NCI-H1436 treated with DMSO at 0.1 percent for 48 hours (cell line): ENCODE measurements at places on chromosomes 5 and 9.

GRCh38 chr5:140262221-140262620, 40.7 kb downstream of the PFDN1 start:
- no peak for DNase-seq

GRCh38 chr9:16825971-16826625, 44.4 kb downstream of the BNC2 start:
- DNase-seq = no peak

- DNase-seq = no peak
Observed at GRCh38 chr5:117144086-117144485, 569.5 kb upstream of the SEMA6A start.

- no peak for DNase-seq
Observed at GRCh38 chr9:25261445-25261844, 416.8 kb downstream of the TUSC1 start.

DNA sequence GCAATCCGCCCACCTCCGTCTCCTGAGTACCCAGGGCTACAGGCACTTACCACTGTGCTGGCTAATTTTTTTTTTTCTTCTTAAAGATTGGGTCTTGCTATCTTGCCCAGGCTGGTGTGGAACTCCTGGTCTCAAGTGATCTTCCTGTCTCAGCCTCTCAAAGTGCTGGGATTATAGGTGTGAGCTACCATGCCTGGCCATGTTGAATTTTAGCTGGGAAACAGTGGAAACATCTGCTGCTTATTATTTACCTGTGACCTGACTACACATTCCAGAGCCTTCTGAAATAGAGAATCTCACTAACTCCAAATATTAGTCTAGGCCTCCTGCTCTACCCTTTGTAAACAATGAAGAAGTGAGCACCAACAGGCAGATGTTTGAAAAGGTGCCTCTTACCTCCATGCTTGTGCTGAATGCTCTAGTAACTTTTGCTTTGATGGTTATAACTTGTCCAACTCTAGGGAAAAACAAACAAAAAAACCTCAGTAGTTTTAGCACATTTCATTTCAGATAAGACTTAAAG, 22.5 kb downstream of the ACOT12 start:
- DNase-seq = no peak

- DNase-seq = no peak
Observed at GRCh38 chr9:23538461-23539003, 287.5 kb downstream of the ELAVL2 start.

DNA sequence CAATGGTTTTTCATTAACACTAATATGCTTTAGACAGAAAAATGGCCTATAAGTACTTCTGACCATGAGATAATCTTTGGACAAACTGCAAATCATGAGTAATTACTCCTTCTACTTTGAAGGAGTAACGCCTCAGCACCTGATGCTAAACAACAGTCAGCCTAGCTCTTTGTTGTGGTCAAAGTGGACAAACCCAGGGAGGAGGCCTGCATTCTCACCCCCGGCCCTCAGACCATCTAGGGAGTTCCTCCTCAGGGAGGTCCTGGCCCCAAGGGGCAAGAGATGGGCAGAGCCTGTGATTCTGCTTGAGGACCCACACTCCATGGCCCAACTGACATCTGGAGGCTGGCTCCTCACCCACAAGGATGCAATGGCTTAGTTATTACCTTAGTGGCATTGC, 48.2 kb upstream of the ANGPTL2 start:
- no peak for DNase-seq

DNA sequence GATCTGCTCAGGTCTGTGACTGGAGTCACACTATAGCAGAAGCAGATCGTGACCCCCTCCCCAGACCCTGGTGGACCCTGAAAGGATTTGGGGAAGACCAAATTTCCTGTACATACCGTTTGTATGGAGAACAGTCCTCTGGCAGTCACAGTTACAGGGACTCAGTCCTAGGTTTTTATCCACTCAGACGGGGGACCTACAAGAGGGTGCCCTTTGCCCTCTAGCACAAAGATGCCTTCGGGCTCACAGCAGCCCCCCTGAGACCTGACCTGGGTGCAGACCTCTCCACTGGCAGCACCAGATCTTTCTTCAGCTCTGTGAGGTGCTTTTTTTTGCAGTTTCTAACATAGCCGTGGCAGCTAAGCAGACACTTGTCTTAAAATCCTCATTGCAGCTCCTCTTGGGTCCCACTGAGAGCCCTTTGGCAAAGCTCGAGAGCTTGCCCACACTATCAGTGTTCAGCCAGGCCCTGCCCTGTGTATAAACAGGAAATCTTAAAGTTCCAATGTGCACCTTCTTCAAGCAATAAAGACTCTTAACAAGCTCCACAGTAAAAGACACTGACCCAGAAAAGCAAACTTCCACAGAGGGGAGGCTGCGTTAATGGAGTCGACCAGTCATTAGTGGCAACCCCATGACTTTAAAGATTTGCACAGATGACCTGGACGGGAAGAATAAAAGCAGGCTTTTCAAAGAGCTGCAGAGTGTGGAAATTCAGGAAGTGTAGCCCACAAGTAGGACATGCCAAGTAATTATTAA, 71.8 kb upstream of the LHFPL2 start:
- no peak for DNase-seq

- DNase-seq = no peak
Observed at GRCh38 chr9:108854641-108855528, 901 bp downstream of the ACTL7B start.

DNA sequence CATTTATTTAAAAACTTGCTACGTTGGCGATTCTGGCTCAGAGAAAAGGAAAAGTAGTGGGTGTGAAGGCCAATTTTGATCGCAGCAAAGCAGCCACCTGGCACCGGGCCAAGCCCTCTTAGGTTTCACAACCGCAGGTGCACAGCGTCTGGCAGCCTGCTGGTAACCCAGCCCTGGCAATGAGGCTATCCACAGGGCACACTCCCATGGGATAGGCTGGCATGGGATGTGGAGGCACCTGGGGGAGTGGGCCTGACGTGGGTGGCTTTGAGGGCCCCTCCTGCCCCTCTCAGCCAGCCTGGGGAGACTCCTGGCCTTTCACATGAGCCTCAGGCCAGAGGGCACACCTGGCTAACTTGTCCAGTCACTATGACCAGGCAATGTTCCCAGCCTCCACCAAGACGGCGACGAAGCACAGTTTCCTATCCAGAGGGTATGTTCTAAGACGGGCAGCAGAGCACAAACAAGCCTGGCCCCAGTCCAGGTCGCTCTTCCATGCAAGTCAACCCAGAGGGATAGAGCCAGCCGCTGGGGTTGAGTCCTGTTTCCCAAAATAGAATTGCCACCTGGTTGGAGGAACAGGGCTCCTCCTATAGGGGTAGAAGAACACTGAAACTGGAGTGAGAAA, 19.0 kb downstream of the CMBL start:
- peak; percentile 90 for DNase-seq

DNA sequence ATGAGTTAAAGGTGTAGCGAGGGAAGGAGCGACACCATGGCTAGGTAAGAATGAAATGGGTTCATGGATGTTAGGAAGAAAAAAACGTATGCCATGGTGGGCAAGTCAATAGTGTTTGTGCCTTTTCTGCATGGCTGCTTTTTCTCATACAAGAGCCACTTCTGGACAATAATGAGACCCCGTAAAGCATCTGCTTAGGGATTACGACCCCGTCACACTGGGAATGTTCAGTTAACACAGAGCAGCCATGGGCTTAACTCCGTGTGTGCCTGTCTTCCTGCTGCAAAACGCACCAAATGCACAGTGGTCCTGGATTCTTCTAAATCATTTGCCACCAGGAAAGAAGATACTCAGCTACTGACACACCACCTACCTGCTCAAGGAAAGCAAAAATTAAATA, 81.8 kb downstream of the NFIB start:
- no peak for DNase-seq

DNA sequence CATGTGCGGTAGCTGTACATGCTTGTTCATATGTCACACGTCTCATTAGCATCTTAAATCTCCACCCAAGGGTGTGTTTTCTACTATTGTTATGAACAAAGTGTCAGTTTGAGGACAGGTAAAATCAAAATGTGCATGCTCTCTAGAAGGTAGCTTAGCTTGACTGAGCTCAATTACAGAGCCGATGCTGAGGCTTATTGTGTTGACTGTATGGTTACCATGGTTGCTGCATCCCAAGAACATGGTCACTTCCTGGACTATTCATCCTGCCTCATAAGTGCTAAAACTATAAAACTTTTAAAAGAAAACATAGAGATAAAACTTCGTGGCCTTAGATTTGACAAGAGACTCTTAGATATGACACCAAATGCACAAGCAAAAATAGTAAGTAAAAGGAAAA, 426.1 kb upstream of the CTNND2 start:
- no peak for DNase-seq

DNA sequence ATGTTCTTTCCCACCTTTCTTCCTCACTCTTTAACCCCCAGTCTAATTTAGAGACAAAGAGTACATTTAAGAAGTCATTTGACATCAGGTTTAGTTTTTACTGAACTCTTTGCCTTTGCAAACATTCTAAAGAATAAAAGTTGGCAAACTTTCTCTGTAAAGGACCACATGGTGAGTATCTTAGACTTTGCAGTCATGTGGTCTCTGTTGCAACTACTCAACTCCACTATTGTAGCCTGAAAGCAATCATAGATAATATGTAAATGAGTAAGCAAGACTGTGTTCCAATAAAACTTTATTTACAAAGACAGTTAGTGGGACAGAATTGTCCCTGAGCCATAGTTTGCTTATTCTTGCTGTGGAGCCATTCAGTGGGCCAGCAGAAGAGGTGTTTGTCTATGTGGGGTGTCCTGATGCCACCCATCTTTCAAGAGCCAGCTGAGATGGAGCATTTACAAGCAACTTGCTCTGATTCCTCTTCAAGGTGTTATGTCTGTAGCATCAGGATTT, 25.4 kb downstream of the ABLIM3 start:
- DNase-seq = no peak

DNA sequence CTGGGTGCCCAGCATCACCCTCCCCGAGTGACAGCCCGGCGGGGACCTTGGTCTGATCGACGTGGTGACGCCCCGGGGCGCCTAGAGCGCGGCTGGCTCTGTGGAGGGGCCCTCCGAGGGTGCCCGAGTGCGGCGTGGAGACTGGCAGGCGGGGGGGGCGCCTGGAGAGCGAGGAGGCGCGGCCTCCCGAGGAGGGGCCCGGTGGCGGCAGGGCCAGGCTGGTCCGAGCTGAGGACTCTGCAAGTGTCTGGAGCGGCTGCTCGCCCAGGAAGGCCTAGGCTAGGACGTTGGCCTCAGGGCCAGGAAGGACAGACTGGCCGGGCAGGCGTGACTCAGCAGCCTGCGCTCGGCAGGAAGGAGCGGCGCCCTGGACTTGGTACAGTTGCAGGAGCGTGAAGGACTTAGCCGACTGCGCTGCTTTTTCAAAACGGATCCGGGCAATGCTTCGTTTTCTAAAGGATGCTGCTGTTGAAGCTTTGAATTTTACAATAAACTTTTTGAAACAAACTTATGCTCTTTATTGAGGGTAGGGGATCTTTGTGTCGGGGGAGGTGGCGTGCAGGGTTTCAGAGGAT, 1.3 kb downstream of the GADD45G start:
- no peak for DNase-seq

DNA sequence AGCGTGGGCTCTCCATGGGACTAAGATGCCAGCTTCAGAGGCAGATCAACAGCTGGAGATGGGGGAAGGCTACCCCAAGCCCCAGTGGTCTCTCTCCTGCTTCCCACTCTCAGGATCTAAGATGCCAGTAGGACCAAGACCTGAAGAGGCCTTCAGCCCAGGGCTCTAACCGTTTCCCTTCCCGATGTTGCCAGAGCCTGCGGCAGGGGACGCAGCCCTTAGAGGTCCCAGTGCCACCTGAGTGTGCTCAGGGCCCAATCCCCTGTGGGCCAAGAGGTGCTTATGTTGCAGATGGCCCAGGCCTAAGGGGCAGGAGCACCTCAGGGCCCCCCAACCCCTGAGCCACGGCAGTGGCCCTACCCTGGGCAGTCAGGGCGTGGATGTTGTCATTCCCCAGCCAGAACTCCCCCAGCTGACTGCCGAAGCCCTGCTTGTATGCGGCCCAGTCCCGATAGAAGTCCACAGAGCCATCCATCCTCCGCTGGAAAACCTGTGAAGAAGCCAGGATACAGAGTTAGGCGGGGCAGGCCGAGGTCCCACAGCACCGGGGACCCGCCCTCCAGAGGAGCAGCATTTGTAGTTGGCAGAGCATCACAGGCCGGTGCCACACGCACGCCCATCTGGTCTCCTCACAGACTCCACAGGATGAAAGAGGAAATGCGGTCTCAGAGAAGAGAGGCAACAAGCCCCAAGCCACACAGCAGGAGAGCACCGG, 5.4 kb downstream of the FCN1 start:
- DNase-seq = no peak

GRCh38 chr5:97851036-97851435, 668.0 kb upstream of the RIOK2 start:
- DNase-seq = no peak

DNA sequence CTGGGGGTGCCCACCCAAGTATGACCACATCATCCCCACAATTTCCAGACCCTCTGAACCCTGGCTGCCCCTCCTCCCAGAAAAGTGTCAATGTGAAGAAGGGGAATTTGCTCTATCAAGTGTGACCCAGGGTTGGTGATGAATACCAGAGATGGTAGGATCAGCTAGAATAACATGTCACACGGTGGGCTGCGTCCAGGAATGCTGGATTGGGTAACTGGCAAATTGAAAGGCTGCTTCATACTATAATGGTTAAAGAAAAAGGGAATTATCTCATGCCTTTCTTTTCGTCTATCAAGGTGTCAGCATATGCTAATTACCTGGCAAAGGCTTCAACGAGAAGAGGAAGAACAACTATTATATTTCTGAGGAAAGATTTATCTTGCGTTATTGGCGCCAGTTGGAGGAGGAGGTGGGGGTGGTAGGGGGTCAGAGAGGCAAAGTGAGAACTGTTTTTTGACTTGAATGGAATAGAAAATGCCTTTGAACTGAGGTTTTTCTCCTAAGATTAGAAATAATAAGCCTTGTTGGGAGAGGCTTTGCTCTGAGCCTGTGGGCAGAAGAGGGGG, 27.8 kb upstream of the ARAP3 start:
- no peak for DNase-seq

DNA sequence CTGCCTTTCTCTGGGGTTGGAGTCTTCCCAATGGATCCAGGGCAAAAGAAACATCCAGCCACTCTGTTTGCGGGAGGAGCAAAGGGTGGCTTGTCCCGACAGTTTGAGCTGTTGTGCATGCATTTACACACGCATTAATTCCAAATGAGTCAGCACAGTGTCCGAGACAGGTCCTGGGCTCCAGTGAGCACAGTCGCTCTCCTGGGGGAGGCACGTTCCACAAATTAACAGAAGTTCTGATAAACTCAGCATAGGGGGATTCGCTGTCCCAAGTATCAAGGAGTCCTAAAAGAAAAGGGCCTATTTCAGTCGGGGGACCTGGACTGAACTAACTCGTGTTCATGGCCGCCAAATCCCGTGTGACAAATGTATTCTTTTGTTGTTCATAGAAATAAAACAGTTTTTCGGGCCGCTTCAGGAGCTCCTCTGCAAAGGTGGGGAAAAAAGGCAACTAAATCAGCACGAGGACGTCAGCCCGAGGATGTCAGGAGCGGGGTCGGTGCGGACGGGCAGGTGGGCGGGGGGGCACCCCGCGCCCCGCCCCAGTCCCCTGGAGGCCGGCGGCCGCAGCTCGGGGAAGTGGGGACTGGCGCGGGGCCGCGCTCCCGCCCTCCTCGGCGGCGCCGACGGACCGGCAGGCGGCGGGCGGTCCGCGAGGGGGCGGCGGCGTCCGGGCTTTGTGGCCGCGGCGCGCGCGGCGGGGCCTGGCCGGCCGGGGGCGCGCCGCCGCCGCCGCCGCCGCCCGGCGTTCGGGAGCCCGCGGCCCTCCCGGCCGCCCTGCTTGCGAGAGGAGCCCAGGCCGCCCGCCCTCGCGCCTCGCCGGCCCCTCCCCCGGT, at the start of gene MSANTD3:
Gene MSANTD3, plus strand, starts transcription at position 614 of the 836 bp plus-strand sequence. CDS start 14,796 bp downstream, outside the sequence.
- DNase-seq = no peak

GRCh38 chr5:115844321-115844817, 2.6 kb downstream of the AP3S1 start:
- DNase-seq = no peak

- DNase-seq = no peak
Observed at GRCh38 chr5:179400020-179400419, 54.8 kb upstream of the ADAMTS2 start.
